ENCODE measurements at places on chromosomes 4 and X.

DNA sequence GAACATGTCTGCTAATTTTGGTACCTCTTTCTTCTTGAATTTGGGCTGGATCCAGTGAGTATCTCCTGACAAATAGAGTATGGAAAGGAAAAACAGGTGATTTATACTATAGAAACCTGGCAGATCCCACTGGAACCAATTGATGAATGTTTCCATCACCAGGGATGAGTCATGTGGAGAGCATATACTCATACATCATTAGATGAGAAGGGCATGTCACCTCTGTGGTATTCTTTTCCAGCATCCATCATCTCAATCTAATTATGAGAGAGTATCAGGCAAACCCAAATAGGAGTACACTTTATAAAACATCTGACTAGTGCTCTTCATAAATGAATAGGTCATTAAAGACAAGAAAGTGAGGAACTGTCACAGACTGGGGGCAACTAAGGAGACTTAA lies 90.7 kb downstream of the CLDN22 start:
- no peak for DNase-seq

DNA sequence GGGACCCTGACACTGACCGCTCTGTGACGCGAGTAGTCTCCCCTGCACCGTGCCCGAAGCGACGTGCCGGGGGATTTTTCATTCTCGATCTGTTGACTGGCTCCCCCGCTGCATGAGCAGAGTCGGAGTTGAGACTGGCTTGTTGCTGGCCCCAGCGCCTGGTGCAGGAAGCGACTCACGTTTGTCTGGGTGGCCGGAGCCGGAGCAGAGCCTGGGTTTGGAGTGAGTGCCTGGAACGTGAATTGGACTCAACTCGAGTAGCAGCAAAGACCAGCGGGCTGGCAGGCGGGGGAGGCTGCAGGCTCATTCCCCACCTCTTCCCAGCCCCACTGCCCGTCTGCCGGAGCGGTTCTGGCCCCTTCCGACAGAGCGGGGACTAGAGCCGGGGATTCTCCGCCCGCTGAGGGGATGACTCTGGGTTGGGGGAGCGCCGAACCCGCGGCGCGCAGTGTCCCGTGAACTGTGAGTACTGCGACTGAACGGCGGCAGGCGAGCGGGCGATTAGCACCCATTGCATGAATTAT lies 554 bp downstream of the PCDH7 start:
- peak; percentile 9 for DNase-seq

GRCh38 chr4:175330652-175331051 lies 412.5 kb downstream of the ADAM29 start:
- no peak for DNase-seq

- DNase-seq, result peak; percentile 93
These were observed 44.5 kb upstream of the IL21 start for GRCh38 chr4:122665161-122665929.

DNA sequence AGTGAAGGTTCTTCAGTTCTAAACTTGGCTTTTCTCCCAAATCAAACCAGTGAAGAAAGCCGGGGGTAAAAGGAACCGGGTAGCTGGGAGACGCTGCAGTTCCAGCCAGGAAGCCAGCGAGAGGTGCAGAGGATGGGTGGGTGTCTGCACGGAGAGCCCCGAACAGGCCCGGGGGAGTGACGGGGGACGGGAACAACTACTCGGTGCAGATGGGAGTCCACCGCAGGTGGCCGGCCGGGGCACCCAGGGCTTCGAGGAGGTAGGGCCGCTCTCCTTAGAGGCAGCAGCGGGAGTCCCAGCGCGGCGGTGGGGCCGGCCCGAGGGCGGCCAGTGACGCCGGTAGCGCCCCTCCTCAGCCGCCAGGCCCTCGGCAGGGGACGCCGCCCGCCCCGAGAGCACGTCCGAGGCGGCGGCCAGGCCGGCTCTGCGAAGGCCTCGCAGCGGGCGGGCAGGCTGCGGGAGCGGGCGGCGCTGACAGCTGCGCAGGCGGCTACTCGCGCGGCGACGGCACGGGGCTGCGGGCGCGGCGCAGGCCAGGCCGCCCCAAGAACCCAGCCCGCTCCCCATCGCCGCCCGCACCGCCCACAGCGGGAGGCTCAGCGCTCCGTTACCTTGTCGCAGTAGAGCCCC lies 449 bp downstream of the FBXL5 start:
- peak; percentile 35 for DNase-seq

GRCh38 chr4:182831376-182831775 lies 85.8 kb downstream of the DCTD start:
- DNase-seq, result no peak

GRCh38 chr4:175090116-175090515 lies 172.0 kb downstream of the ADAM29 start:
- DNase-seq, result no peak

DNA sequence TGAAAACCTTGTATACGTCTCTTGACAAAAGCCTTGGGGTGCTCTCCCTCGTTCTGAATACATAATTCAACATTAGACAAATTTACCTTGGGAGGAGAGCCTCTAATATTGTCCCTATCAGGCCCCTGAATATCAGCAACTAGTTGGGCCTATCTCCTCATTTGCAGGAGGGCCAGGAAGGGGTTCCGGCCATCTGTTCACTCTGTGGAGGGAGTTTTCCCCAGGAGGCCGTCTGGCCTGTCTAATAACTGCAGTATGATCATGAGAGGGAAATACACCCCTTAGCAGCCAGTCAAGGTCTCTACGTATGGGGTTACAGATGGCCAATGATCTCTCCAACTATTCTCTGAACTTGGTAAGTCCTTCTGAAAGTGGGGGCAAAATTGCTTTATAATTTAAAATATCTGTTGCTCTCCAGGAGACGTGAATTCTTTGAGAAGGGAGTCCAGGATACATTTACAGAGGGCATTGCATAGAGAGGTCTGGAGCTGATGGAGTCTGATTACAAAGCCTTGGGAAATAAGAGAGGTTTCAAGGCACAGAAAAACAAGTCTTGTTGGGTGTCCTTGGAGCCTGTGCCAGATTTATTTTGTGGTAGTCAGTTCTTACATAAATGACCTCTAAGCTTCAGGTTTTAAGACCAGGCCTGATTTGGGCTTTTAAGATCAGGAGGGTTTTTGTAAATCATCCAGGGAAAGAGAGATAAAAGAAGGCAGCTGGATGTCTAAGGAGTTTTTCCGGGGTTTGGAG lies 48.2 kb upstream of the UXT start:
- peak; percentile 41 for DNase-seq

- DNase-seq, result peak; percentile 79
These were observed 9.4 kb downstream of the FHIP1A start for GRCh38 chr4:151418385-151418784.

- peak; percentile 80 for DNase-seq
These were observed 109.2 kb upstream of the OTUD4 start for GRCh38 chr4:145289403-145290076.

DNA sequence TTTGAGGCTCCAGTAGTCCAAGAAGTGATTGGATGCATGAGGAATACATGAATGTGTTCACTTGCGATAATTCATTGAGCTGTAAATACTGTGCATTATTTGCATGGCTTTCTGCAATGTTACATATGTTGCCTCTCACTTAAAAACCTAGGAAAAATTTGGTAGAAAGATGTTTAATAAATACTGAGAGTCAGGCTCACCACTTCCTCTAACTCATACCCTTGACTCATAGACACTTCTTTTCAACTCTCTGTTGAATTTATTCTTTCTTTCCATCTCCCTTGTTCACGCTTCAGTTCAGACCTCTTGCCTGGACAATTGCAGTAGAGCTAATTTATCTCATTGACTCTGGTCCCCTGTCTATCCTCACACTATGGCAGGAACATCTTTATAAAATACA lies 35.8 kb upstream of the LEF1 start:
- no peak for DNase-seq

GRCh38 chr4:26397086-26397485 lies 76.3 kb downstream of the RBPJ start:
- peak; percentile 12 for DNase-seq

- no peak for DNase-seq
These were observed 64.8 kb downstream of the HPGD start for GRCh38 chr4:174457468-174457867.

DNA sequence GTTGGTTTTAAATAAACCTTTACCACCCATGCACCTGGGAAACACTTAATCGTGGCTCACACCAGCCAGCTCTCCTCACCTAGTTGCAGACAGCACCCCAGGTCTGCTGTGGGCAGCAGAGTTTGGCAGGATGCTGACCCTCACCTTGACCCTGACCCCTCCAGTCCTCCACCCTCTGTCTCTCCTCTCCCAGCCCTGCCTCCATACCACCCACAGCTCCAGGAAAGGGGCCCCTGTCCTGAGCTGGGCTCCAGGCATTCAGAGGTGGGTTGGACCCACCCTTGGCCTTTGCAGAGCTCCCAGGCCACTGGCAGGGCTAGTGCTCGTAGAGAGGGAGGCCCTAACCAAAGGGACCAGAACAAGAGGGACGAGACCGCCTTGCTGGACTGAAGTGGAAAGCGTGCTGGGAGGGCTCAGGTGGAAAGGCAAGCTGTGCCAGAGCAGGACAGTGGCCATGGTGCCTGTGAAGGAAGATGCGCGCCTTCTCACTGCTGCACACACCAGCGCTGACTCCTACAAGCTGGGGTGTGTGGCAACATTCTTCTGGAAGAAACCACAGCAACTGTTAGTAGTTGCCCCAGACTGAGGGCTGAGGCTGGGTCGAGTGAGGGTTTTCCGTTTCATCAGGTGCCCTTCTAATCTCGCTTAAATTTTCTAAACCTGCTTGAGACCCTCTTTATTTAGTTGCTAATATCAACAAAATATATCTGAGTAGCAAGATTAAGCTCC lies 10.7 kb upstream of the S100P start:
- DNase-seq, result no peak

GRCh38 chr4:98939438-98939837 lies 10.5 kb upstream of the EIF4E start:
- DNase-seq, result no peak

DNA sequence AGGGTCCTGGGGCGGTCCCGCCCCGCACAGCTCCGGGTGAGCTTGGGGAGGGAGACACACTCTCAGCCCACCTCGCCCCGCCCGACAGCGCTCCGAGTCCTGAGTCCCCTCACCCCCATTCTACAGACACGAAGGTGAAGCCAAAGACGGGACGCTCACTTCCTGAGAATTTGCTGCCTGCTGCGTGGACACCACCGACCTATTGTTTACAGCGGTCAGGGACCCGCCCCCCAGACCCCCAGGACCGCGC lies 796 bp upstream of the ZNF141 start:
- DNase-seq, result no peak

- DNase-seq, result no peak
These were observed 255.7 kb upstream of the AR start for GRCh38 chrX:67288156-67288555.

DNA sequence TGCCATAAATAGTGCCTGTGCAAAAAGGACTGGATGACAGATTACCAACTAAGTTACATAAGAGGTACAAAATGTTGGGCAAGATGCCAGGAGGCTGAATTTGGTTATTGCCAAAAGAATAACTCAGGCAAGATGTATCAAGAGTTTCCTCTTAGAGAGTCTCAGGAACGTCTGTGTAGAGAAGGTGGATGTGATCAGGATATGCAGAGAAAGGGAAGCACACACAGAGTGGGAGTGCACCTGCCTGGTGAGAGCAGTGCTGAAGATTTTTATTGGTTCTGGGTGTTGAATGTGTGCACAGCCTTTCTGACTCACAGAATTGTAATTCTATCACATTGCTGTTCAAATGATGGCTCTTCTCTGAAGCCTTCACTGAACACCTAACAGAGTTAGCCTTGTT lies 156.8 kb upstream of the HS3ST1 start:
- DNase-seq, result no peak

GRCh38 chrX:100413229-100413628 lies 3.2 kb upstream of the PCDH19 start:
- DNase-seq, result peak; percentile 49

DNA sequence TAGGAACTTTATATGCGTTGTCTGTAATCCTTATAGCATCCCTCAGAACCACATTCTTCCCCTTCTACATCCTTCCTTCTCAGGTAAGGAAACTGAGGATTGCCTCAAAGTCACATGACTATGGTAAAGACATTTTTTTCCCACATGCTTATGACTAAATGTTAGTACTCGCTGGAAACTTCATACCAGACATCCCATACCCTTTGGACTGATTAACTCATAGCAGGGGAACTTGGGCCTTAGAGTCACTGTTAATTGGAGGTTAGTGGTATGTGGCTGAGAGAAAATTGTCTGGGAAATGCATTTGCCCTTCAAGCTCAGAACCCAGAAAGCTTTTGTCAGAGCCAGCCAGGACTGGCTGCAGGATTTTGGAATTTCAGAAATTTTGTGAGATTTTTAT lies 155.0 kb downstream of the RELL1 start:
- DNase-seq, result no peak

DNA sequence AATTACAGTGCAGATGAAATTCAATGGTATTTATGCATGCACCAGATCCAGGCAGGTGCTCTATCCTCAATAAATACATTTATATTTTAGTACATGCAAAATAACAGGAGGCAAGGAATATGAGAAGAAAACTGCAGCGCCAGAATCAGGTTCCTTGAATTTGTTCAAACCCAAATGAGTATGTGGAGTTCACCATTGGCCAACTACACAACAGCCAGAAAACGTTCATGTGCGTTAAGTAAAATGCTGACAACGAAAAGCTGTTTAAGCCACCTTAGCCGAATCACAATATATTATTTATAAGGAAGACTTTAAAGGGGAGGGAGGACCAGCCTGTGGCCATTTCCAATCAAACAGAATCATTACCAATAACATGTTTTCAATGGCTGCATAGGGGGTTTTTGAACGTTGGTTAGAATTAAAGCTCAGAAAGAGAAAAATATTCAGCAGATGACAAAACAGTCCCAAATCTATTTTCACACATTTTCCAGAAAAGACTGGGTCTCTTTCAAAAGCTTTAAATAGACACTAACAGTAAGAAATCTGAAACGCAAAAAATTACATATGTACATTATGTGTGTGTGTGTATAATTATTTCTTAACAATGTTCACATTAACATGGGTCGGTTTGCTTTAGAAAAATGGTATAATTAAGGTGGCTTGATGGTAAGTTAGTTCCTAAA lies 171.9 kb downstream of the LDB2 start:
- no peak for DNase-seq

DNA sequence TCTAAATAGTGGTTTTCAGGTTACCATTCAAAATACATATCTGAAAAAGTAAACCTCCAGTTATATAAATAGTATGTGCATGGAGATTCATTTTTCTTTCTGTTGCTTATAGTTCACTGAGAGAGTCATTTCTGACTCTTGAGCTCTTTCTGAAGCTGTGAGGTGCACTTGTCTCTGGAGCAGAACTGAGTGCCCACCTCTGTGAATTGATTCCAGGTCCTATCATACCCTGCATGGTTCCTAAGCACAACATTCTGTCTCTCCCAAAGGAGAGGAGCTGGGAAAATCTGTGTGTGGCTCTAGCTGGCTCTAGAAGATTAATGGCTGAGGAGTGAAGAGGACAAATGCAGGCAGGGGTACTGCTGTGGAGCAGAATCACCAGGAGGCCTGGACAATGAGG lies 161.6 kb upstream of the HCCS start:
- no peak for DNase-seq

DNA sequence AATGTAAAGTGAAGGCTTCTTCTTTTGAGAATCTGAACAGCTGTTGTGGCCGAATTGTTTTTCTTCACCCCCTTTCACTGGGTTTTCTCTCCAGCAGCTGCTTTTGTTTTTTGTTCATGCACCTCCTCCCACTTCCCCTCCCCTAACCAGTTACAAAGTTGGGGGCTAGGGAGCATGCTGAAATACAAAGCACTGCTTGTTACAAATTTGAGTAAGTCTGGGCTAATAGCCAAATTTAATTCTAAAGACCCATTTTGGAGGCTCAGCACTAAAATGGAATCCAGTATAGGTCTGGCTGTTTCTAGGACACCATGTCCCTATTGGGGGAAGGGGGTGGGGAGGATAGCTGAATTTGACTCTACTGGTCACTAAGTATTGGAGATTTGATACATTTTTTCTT lies 89.2 kb upstream of the GPM6B start:
- DNase-seq, result no peak
